ENCODE measurements at places on chromosomes 6 and 20.
A peak's percentile ranks its signal among the peaks of the same experiment; 100 is the strongest.

DNA sequence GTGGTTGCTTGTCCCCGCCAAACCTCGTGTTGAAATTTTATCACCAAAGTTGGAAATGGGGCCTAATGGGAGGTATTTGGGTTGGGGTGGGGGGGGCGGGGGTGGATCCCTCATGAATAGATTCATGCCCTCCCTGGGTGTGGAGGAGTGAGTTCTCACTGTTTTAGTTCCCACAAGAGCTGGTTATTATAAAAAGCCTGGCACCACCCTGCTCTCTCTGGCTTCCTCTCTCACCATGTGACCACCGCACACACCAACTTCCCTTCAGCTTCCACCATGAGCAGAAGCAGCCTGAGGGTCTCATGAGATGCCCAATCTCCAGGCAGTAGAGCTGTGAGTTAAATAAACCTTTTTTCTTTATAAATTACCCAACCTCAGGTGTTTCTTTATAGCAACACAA is 111.3 kb downstream of the PRDM1 start:
- H3K4me3 ChIP-seq = no peak overlapping the region
- H3K36me3 ChIP-seq = peaks cover 28% of the 10 kb centered on the region
- no peak for DNase-seq
- no peak overlapping the region for H3K27ac ChIP-seq
- no peaks in the 10 kb centered on the region for H3K27me3 ChIP-seq

DNA sequence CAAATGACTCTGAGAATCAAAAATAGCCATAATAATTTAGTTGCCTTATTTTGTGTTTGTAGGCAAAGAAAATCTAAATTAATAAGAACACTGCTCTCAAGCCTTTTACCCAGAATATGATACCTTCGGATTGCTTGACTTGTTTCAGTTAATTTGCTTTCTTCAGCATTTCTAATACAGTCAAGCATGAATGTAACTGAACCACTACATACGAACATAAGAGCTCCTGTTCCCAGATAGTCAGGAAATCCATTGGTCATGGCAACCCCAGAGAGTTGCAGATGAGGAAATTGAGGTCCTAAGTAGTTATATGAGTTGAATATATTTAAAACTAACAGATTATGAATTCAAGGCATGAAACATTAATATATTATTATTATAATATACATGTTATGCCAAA is 2.9 kb downstream of the FRK start:
- H3K4me1 ChIP-seq = peaks cover 51% of the 10 kb centered on the region
- H3K27ac ChIP-seq = no peak overlapping the region
- peak overlapping the region; percentile 34 for H3K4me3 ChIP-seq
- no peaks in the 10 kb centered on the region for H3K27me3 ChIP-seq
- no peaks in the 10 kb centered on the region for H3K36me3 ChIP-seq

DNA sequence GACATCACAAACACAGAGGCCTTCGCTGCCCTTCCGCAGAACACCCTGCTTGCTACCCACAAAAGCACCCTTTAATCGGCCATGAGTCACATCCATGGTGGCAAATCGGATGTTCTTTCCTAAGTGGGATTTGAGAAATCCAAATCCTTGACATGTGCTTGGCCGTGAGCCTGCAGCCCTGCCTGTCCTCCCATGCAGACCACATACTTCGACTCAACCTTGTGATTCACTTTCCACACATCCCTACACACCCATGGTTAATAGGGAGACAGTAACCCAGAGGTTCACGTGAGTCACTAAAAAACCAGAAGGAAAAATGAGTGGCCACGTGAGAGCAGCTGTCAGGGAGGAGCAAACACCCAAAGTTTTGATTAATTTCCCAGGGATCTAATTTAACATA is 19.4 kb downstream of the RAMACL start:
- no peaks in the 10 kb centered on the region for H3K36me3 ChIP-seq
- DNase-seq = no peak
- H3K27ac ChIP-seq = no peak overlapping the region
- H3K4me1 ChIP-seq = no peaks in the 10 kb centered on the region
- no peaks in the 10 kb centered on the region for H3K27me3 ChIP-seq

DNA sequence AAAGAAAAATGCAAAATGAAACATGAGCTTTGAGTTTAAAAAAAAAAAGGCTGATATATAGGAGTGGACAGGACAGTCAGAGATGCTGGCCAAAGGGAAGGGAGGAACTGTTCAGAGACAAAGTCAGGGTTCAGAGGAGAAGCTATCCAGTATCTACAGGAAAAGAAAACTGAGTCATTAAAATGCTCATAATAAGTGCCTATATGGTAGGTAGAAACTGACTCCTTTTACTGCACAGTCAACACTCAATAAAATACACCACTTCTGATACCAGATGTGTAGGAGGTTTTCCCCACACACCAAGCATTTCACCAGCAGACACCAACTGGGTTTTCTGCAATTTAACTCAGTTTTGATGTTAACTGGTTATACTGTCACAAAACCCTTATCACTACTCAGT is 32.9 kb downstream of the FRK start:
- H3K27ac ChIP-seq = no peak overlapping the region
- no peaks in the 10 kb centered on the region for H3K36me3 ChIP-seq
- H3K4me1 ChIP-seq = peaks cover 11% of the 10 kb centered on the region

- H3K36me3 ChIP-seq = no peaks in the 10 kb centered on the region
- H3K4me3 ChIP-seq = peak overlapping the region; percentile 44
- H3K4me1 ChIP-seq = peaks cover 35% of the 10 kb centered on the region
- no peaks in the 10 kb centered on the region for H3K27me3 ChIP-seq
- H3K27ac ChIP-seq = peak overlapping the region; percentile 95
Measured at GRCh38 chr6:154319231-154319858, 37.3 kb downstream of the IPCEF1 start.

DNA sequence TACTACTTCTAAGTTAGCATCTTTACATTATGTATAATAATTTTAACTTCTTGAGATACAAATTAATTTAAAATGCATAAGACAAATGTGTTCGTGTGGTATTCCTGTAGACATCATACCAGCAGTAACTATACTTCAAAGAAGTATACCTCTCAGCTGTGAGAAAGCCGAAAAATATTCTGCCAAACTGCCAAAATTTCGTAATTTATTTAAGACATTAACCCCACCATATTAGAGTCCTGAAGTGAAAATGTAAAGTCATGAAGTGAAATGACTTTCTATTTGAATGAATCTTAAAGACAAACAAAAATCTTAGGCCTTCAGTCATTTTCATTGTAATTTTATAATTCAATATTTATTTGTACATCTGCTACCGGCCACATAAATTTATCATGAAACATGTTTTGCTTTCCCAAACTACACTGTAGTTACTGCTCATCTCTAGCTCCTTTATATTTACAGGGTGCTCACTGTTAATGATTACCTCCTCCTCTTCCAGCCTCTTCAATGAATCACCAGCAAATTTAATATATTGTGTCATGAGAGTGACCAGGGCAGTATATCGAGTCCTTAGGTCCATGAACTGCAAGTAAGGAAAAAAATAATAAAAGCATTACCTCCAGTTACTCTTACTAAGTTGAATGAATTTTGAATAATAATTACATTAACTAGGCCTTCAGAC is 18.5 kb downstream of the DST start:
- peaks cover 4% of the 10 kb centered on the region for H3K4me1 ChIP-seq
- DNase-seq = no peak
- peaks cover 17% of the 10 kb centered on the region for H3K36me3 ChIP-seq

GRCh38 chr6:51350308-51350904 is 531.7 kb downstream of the TFAP2B start:
- peaks cover 1% of the 10 kb centered on the region for H3K27me3 ChIP-seq
- H3K27ac ChIP-seq = no peak overlapping the region
- peaks cover 5% of the 10 kb centered on the region for H3K4me1 ChIP-seq
- no peak overlapping the region for H3K4me3 ChIP-seq
- no peak for DNase-seq

All from mesothelial cell of epicardium (in vitro differentiated cells).